Stimulated activated CD4-positive, alpha-beta T cell treated with anti-CD3 and anti-CD28 coated beads, Interleukin-1b, Interleukin-23, amount 100 ng/mL, for 48 hours (primary cell): ENCODE measurements at places on chromosomes 3 and 15.

DNA sequence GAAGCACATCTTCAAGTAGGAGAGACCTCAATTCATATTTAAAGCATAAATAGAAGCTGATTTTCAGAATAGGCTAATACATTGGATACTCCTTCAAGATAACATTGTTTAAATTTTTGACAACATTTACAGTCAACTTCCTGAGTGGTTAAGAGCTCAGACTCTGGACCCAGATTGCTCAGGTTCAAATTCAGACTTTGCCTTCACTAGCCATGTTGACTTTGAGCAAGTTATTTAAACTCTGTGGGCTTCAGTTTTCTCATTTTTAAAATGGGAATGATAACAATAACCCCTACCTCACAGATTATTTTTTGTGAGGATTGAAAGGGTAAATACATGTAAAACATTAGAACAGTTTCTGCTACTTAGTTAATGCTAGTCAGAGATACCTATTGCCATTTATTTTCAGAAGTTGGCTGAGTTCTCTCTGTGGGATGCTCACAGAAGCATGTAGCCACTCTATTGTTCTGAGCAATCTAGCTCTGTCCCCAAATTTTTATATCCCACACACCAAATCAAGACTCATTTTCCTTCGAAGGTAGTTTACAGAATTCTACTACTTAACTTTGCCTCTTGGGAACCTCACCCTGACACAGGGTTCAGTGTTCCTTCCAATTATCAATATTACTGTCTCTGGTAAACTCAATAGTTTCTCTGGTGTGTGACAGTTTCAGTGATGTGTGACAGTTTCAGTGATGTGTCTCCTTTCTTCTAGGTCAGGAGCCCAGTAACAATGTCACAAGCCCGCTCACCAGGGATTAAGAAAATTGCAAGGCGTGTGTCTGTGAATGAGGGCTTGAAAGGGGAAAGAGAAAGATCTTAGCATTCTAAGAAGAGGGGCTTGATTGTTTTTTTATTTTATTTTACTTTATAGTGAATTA lies 79.4 kb upstream of the OSTN start:
- DNase-seq, result no peak

GRCh38 chr3:169390271-169390670 lies 273.2 kb downstream of the MECOM start:
- DNase-seq, result no peak

DNA sequence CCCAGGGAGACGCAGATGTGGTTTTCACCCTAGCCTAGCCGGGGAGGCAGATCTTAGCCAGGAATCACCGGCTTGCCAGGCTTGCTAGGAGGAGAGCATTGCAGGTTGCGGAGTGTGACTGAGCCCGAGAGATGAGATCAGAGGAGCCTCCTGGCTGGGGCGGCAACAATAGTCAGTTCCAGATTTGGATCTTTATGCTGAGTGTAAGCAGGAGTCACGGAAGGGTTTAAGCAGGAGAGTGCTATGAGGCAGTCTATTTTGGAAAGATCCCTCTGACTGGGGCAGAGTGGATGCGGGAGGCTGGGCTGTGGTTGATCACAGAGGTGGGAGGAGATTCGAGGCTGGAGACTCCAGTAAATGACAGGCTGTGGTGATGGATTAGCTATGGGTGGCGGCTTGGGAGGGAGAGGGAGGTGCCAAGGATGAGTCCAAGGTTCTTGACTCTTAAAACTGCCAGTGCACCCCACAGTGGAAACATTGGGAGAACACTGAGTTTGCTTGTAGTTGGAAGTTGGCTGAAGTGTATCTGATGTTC lies 10.4 kb upstream of the BAHD1 start:
- no peak for DNase-seq

DNA sequence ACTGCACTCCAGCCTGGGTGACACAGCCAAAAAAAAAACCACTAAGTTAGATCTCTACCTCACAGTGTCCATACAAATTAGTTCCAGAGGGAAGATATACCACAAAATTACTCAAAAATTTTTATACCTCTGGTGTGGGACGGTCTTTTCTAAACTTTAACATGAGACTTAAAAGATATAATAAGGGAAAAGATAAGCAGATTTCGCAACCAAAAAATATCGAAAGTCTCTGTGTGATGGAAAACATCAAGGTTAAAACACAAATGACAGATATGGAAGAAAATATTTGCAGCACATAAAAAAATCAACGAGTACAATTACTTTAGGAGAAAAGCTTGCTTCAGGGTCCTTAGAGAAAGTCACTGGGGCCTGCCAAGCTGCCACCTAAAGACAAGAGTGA lies 10.5 kb downstream of the HDDC3 start:
- no peak for DNase-seq

DNA sequence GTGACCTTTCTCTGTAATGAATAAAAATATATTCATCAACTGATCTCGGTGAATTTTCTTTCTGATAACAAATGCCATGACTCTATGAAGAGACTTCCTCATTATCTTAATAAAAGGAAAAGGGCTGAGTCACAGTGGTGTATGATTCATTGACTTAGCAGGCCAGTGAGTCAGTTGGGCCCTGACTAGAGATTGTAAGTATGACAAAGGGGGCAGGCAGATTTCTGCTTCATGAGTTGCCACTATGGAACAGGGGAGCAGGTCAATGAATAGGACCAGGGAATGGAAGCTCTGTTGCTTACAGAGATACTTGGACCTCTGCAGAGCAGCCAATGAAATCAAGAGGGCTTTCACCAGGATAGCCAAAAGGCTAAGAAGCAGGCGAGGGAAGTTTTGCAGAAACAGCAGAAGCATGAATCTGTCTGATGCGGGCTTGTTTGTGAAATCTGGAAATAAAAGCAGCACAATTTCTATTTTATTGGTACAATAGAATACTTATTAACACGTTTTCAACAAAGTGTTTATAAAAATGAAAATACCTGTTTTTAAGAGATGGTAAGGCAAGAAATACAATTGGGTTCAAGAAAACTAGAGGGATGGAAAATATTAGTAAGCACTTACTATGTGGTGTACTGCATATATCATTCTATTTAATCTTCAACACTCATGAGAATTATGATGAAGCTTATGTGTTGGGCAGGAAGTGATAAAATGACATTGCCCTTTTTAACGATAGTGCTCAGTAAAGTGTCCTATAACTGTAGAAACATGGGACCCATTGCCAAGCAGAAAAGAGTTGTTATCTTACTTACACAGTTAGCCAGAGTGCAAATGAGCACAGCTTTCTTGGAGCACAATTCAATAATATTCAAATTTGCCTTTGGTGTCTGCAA lies 169.8 kb upstream of the MYRIP start:
- peak; percentile 29 for DNase-seq

DNA sequence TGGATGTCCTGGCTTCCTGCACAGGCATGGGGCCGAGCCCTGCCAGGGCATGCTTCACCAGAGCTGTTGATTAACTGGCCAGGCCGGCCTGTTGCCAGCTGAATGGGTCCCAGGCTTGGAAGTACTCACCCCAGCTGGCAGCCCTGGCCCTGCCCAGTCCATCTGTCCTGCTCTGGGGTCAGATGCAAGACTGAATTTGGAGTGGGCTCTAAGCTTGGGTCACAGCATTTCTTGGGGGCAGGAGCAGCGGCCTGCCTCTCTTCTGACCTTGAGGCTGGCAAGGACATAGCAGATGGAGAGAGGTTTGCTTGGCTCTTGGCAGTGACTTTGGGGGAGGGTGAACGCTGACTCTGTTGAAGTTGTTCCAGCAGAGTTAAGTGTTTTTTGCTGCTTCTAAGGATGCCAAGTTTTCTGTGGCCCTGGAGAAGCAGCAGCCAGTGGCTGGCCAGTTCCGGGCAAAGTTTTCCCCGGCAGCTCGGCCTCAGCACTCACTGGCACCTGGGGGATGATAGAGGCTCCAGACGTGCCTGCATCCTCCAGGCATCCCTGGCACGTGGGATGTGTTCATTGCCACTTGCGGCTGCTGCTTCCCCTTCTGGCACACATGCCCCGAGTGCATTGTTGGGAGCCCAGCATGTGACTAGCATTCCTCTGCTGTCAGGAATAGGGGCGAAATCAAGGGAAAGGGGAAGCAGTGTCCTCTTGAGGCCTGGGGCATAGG lies 22.9 kb downstream of the PDIA5 start:
- no peak for DNase-seq

GRCh38 chr3:123781138-123781537 lies 103.0 kb downstream of the MYLK start:
- DNase-seq, result no peak

DNA sequence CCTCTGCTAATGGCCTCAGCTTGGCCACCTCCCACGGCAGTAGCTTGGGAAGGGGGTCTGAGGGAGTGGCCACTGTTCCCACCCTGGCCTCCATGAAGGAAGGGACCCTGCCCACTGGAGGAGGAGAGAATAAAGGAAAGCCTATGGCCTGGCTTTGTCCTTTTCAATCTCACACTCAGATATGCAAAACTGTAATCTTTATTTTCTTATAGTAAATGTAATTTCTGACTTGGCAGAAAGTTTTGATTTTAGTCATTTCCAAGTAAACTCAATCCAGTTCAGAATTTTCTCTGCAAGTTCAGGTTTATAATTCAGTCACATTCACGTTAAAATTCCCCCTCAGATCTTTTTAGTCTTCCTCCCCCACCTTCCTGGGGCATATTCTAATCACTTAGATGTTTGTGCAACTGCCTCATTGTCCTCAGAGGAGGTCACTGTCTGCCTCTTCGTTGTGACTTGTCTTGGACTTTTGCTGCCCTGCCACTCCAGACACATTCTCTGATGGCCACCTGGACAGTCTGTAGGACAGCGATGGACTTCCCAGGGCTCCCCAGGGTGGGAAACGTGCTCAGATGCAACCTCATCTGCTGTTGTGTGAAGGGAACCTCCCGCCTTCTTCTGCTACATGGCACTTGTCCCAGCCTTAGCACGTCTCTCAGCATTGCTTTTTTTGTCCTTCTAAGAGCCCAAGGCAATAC lies 222.8 kb upstream of the TBL1XR1 start:
- DNase-seq, result peak; percentile 6

GRCh38 chr3:13688034-13688433 lies 139.1 kb downstream of the FBLN2 start:
- DNase-seq, result no peak

DNA sequence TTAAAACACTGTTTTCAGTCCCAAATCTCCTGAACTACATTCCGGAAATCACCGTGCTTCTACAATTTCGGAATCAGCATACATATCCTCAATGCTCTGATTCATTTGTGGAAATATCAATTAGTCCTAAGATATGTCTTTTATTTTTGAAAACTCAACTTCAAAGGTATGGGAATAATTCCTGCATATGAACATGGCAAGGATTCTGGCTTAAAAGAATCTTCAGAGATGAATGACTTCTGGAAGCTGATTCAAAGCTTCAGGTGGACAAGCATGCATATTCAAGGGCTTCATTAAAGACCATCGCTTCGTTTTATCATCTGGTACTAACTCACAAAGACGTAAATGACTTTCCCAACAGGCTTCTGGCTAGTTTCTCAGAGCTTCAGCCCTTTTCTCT lies 246.0 kb upstream of the LRRN1 start:
- DNase-seq, result no peak
